CD4-positive, CD25-positive, alpha-beta regulatory T cell (primary cell): ENCODE measurements at places on chromosomes 4 and X. TPM values are rescaled to one million over a fixed set of nuclear protein-coding genes. Genes with fewer than 3 reads are reported as not detected.
A peak's percentile ranks its signal among the peaks of the same experiment; 100 is the strongest.

Gene CT45A5
- polyA plus RNA-seq, result not detected

Gene GAGE13
- not detected for polyA plus RNA-seq

DNA sequence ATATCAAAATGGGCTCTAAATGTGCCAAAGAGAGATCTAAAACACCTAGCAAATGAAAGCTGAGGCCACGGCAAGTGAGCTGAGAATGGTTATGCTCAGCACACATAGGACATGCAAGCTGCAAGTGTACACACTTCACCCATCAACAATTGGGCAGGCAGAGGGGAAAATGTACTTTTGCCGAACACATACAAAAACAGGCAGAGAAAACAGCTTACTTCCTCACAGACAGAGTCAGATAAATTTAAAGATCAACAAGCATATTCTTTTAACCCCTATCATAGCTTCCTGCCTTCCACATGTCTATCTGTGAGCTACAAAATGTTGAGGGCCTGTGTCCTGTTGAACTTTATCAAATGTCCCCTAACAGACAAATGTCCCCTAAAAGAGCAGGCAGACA lies 60.3 kb downstream of the SH3KBP1 start:
- no peaks in the 10 kb centered on the region for H3K36me3 ChIP-seq
- H3K27me3 ChIP-seq, result no peaks in the 10 kb centered on the region
- DNase-seq, result no peak
- peak overlapping the region; percentile 60 for H3K27ac ChIP-seq

GRCh38 chr4:183468210-183469095 lies 24.0 kb downstream of the CDKN2AIP start:
- no peaks in the 10 kb centered on the region for H3K36me3 ChIP-seq
- H3K27ac ChIP-seq, result no peak overlapping the region
- no peaks in the 10 kb centered on the region for H3K27me3 ChIP-seq
- DNase-seq, result no peak

GRCh38 chr4:187467224-187467623 lies 528.3 kb upstream of the ZFP42 start:
- no peak for DNase-seq
- no peaks in the 10 kb centered on the region for H3K36me3 ChIP-seq
- H3K27me3 ChIP-seq, result no peaks in the 10 kb centered on the region
- H3K27ac ChIP-seq, result no peak overlapping the region

GRCh38 chrX:9832811-9833210 lies 46.6 kb downstream of the SHROOM2 start:
- no peak overlapping the region for H3K27ac ChIP-seq
- DNase-seq, result no peak
- H3K36me3 ChIP-seq, result no peaks in the 10 kb centered on the region
- no peaks in the 10 kb centered on the region for H3K4me1 ChIP-seq
- no peak overlapping the region for H3K4me3 ChIP-seq

DNA sequence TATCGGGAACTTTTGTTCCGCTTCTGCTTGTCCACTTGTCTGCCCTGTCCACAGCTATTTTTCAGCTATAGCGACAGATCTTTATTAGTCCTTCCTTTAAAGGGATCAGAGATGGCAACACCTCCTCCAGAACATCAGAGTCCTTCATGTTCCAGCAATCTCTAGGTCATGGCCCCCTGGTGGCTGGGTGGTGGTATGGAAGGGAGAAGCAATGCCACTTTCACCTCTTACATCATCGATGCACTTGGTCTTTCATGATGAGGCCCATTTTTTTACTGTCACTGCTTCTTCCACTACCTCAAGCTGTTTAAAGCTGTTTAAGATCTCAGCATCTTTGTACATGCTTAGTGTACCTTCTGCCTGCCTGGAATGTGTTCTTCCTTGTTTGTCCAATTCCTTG lies 106.7 kb downstream of the ARHGAP6 start:
- DNase-seq, result peak; percentile 66
- H3K27ac ChIP-seq, result no peak overlapping the region
- no peaks in the 10 kb centered on the region for H3K36me3 ChIP-seq
- H3K4me3 ChIP-seq, result no peak overlapping the region
- no peaks in the 10 kb centered on the region for H3K4me1 ChIP-seq

DNA sequence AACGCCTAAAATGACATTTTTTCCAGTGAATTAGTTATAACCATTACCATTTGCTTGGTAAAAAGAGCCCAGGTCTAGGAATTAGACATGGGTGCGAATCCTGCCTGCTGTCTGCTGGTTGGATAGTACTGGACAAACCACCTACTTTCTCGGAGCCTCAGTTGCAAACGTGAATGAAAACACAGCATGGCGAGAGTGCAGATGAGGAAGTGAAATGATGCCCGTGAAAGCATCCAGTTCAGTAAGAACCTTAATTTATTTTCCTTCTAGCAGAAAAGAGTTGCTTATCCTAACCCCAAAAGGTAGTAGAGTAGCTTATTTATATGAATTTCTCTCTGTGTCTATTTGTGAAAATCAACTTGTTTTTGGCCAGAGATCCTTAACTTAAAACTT lies 171.4 kb upstream of the GALNT7 start:
- no peak overlapping the region for H3K27ac ChIP-seq
- H3K36me3 ChIP-seq, result no peaks in the 10 kb centered on the region

DNA sequence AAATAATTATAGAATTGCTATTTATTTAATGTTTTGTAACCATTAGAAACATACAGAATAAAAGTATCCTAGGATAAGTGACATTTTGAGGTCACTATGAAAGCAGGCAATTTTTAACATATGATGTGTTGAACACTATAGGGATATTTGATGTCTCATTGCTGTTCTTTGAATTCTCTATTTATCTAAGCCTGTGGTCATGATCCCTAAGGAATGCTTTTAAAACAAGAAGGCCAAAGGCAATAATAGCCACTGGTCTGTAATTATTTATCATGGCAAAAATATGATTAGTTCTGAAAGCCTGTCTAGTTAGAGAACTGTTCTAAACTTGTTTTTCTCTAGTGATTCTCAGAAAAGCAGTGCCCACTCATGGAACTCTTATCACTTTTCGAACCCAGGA lies 186.6 kb downstream of the RPA4 start:
- no peaks in the 10 kb centered on the region for H3K27me3 ChIP-seq
- no peaks in the 10 kb centered on the region for H3K36me3 ChIP-seq
- H3K27ac ChIP-seq, result no peak overlapping the region

- H3K27me3 ChIP-seq, result no peaks in the 10 kb centered on the region
- DNase-seq, result no peak
- no peaks in the 10 kb centered on the region for H3K4me1 ChIP-seq
- H3K36me3 ChIP-seq, result no peaks in the 10 kb centered on the region
Measured at GRCh38 chr4:115090483-115091075, 22.8 kb downstream of the NDST4 start.

GRCh38 chrX:78321809-78322208 lies 5.6 kb downstream of the CYSLTR1 start:
- no peak overlapping the region for H3K27ac ChIP-seq
- no peaks in the 10 kb centered on the region for H3K36me3 ChIP-seq
- H3K4me3 ChIP-seq, result peak overlapping the region; percentile 9
- DNase-seq, result peak; percentile 1
- H3K27me3 ChIP-seq, result no peaks in the 10 kb centered on the region

GRCh38 chrX:154328646-154329045 lies 33.1 kb downstream of the TKTL1 start:
- H3K36me3 ChIP-seq, result no peaks in the 10 kb centered on the region
- no peak for DNase-seq
- no peaks in the 10 kb centered on the region for H3K27me3 ChIP-seq
- H3K4me1 ChIP-seq, result peaks cover 40% of the 10 kb centered on the region

DNA sequence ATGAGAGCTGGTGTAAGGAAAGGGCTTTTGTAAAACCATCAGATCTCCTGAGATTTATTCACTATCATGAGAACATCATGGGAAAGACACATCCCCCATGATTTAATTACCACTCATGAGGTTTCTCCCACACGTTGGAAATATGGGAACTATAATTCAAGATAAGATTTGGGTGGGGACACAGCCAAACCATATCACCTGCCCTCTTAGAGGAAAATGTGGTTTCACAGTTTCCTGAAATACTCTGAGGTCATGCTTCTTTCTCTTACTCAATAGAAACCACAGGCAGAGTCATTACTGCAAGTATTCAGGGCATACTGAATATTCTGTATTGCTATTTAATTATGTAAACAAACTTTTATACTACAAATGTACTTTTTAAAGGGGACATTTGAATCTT lies 1453.3 kb downstream of the PCDH18 start:
- H3K27ac ChIP-seq, result no peak overlapping the region
- no peak for DNase-seq
- no peaks in the 10 kb centered on the region for H3K4me1 ChIP-seq
- H3K27me3 ChIP-seq, result no peaks in the 10 kb centered on the region

GRCh38 chrX:12434493-12434892 lies 296.2 kb downstream of the FRMPD4 start:
- no peaks in the 10 kb centered on the region for H3K4me1 ChIP-seq
- no peak overlapping the region for H3K27ac ChIP-seq
- no peak for DNase-seq
- no peak overlapping the region for H3K4me3 ChIP-seq

GRCh38 chrX:19727887-19728648 lies 159.3 kb downstream of the SH3KBP1 start:
- no peaks in the 10 kb centered on the region for H3K36me3 ChIP-seq
- H3K27me3 ChIP-seq, result no peaks in the 10 kb centered on the region
- peaks cover 25% of the 10 kb centered on the region for H3K4me1 ChIP-seq
